A673 (cell line): ENCODE measurements at places on chromosomes 2 and 18. TPM values are rescaled to one million over a fixed set of nuclear protein-coding genes. Genes with fewer than 3 reads are reported as not detected.
A peak's percentile ranks its signal among the peaks of the same experiment; 100 is the strongest.

The LYPD6B gene
- not detected in 2 replicates for total RNA-seq

The MAP3K19 gene
- not detected in 2 replicates for total RNA-seq

The KCNK3 gene
- 0.13 and 0.31 TPM in 2 replicates for total RNA-seq

DNA sequence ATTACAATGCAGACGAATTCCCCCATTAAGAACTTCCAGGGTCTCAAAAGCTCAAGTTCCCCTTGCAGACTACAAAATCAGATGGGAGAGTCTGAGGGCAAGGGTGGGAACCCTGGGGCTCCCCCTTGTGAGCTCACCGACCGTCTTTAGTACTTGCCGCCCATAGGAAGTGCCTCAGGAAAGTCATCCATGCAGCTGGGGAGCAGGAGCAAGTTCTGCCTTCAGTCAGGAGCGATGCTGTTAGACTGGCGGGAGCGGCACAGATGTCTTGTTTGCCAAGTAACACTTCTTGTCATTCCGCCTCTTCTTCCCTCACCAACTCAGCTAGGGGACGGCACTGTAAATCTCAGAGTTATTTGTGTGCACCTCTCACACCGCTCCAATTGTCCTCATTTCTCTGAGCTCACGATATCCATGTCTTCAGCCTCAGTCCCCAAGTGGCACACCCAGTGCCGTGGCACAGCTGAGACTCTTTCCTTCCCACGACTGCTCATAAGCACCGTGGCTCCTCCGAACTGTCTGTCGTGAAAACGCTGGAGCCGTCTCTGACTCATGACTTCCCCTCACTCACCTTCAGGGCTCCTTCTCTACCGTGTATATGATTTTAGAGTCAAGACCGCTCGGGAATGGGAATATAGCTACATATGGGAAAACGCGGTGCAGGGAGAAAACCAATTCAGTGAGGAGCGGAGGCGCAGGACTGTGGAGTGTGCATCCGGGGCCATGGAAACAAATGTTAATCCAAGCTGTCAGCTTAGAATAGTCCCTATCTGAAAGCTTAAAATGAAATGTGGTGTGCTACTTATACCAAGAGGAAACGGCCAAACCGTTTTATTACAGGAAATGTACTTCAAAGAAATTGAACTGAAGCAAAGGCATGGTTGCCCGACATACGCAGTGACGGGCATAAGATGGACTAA lies 34.0 kb downstream of the UXS1 start:
- H3K4me3 ChIP-seq, result no peak overlapping the region
- no peaks in the 10 kb centered on the region for H3K27me3 ChIP-seq
- peaks cover 4% of the 10 kb centered on the region for H3K36me3 ChIP-seq
- peaks cover 26% of the 10 kb centered on the region for H3K4me1 ChIP-seq
- peak; percentile 32 for DNase-seq

DNA sequence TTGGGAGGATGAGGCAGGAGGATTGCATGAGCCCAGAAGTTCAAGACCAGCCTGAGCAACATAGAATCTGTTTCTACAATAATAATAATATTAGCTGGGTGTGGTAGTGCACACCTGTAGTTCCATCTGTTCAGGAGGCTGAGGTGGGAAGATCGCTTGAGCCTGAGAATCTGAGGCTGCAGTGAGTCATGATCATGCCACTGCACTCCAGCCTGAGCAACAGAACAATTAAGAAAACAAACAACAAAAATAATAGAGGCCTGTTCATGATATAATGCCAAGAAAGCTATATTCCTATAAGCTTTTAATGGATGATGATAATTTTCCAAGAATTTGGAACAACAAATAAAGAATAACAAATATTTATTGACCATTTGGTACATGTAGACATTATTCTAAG lies 6.9 kb upstream of the CCBE1 start:
- no peak overlapping the region for H3K4me3 ChIP-seq
- H3K4me1 ChIP-seq, result no peaks in the 10 kb centered on the region
- no peaks in the 10 kb centered on the region for H3K27me3 ChIP-seq
- no peak for DNase-seq
- H3K27ac ChIP-seq, result no peak overlapping the region

GRCh38 chr2:230268606-230269243 lies 43.2 kb downstream of the SP140 start:
- no peak overlapping the region for H3K27ac ChIP-seq
- H3K4me1 ChIP-seq, result no peaks in the 10 kb centered on the region
- DNase-seq, result no peak
- H3K27me3 ChIP-seq, result no peaks in the 10 kb centered on the region
- no peaks in the 10 kb centered on the region for H3K36me3 ChIP-seq

DNA sequence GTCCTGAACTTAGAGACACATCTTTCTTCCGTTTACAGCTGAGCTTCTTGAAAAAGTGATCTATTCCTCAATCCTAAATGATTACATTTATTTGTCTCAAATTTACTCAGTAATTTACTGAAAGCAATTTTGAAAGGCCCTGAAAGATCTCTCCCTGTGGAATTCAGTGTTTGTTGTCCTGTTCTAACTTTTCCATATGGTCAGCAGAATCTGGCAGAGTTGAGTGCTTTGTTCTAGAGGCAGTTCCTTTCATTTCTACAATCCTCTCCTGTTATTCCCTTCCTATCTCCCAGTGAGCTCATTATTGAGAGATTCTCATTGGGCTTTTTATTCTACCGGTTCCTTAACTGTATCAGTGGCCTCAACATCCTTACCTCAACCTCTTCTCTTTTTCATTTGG lies 36.5 kb upstream of the REG3G start:
- no peak overlapping the region for H3K27ac ChIP-seq
- H3K27me3 ChIP-seq, result no peaks in the 10 kb centered on the region
- no peaks in the 10 kb centered on the region for H3K36me3 ChIP-seq
- DNase-seq, result no peak

DNA sequence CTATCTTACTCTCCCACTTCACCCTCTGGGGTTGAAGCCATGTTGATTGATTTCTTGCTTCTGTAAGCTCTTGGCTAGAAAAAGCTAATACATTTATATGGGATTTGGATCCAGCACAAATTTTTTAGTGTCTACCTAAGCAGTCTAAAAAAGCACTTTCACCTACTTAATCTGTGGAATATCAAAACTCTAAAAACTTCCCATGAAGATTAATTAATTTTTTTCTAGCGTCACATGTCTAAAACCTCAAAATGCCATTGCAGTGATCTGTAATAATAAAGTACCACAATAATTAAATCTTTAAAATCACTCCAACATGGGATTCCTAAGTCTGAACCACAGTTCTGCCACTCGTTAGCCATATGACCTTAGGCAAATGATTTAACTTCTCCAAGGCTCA lies 180.1 kb downstream of the EN1 start:
- no peak overlapping the region for H3K27ac ChIP-seq
- H3K36me3 ChIP-seq, result no peaks in the 10 kb centered on the region
- DNase-seq, result no peak
- no peak overlapping the region for H3K4me3 ChIP-seq
